ENCODE measurements at places on chromosomes 11 and 22. TPM values are rescaled to one million over a fixed set of nuclear protein-coding genes. Genes with fewer than 3 reads are reported as not detected.

- DNase-seq: no peak
Observed at GRCh38 chr11:2460540-2461252, 15.9 kb downstream of the KCNQ1 start.

GRCh38 chr22:35600476-35600875 lies 16.7 kb downstream of the MB start:
- no peak for DNase-seq

DNA sequence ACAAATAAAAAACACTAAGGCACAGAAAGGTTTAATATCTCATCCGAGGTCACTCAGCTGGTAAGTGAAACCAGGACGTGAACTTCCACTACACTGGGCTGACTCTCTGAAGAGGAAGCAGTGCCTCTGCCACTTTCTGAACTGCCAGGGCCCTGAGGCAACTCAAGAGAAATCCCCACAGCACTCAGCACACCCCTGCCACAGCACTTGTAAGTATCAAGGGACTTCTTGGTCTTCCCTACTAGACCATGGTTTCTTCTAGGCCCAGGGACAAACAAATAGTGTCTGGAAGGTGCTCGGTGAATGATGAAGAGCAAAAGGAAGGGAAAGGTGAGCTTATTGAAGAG lies 49.7 kb downstream of the RPL27A start:
- DNase-seq: no peak

DNA sequence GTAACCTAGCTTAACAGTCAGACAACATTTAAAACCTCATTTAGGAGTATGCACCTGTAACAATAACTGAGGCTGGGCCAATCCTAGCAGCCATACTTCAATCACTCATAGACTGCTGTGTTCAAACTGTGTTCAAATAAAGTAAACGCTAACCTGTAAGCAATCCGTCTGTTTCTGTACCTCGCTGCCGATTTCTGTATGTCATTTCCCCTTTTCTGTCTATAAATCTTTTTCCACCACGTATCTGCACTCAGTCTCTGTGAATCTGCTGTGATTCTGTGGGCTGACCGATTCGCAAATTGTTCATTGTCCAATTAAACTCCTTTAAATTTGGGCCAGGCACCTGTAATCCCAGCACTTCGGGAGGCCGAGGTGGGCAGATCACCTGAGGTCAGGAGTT lies 12.3 kb downstream of the APOBEC3H start:
- no peak for DNase-seq

ROBO4 gene
- total RNA-seq: 0.56 TPM

SLC22A6 gene
- total RNA-seq: not detected

All from IMR-90 (cell line).